Stimulated activated CD4-positive, alpha-beta T cell treated with anti-CD3 and anti-CD28 coated beads, Interleukin-1b, Interleukin-23, amount 100 ng/mL, for 24 hours (primary cell): ENCODE measurements at places on chromosomes 6 and 20.

- DNase-seq, result no peak
Observed at GRCh38 chr6:127385668-127386430, 42.4 kb upstream of the ECHDC1 start.

DNA sequence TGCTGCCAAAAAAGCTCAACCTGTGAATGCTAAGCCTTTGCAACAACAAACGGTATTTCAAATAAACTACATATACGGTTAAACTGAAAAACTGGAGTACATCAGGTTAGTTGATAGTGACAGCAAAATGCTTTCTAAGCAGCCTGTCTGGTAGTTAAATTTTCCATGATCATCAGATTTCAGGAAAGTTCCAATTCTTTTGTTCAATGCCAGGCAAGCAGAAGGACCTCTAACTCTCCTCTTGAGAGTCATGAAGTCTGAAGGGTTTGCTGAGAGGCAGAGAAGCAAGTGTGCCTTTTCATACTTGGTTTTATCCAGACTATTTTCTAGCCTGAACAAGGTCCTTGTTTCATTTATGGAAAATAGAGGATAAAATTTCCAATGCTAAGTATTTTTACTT lies 4.5 kb downstream of the FLRT3 start:
- DNase-seq, result no peak

DNA sequence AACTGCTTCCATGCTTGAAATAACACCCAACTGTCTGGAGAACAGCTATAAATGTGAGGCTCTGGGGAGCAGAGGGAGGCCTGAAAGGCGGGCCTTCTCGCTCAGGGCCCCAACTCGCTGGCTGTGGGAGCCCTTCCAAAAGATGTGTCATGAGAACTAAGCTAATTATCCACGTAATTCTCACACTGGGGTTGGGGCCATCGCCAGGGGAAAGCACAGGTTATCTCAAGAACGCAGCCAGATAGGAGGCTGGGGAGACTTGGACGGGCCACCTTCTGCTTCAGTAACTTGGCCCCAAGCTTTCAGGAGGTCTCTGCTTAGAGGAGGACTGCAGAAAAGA lies 1.6 kb downstream of the PXDC1 start:
- no peak for DNase-seq

DNA sequence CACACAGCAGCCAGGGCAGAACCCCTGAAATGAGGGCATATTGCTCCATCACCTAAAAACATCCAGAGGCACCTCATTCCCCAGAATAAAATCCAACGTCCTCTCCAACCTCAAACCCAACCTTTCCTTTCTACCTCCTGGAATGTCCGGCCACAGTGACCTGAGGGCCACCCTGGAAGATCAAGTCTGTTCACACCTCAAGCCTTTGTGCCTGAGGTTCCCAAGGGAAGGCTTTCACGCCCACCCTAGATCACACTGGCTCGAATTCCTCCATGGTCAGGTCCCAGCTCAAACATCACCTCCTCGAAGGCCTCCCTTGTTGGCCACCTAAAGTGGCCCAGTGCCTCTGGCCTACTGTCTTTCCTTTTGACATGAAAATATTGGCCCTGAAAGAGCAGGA lies 88.9 kb downstream of the ZMYND8 start:
- DNase-seq, result no peak

- DNase-seq, result no peak
Observed at GRCh38 chr6:134464690-134465411, 146.9 kb upstream of the SGK1 start.

DNA sequence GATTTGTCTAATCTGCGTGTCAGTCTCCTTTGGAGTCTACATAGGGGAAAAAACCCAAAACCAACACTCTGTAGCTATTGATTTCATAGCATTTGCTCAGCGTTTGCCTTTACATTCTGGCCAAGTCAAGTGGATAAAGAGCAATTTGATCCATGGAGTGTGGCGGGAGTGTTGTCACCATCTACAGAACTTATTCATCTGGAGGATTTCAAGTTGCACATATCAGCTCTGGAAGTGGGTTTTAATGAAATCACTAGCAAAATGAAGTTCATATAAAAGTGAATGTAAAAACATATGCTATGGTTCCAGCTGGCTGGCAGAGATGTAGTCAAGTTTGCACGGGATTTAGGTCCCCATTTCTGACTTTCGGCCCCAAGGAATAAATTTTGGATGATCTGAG lies 219.7 kb upstream of the SUPT3H start:
- no peak for DNase-seq

- no peak for DNase-seq
Observed at GRCh38 chr6:154653853-154654252, 79.4 kb upstream of the SCAF8 start.

DNA sequence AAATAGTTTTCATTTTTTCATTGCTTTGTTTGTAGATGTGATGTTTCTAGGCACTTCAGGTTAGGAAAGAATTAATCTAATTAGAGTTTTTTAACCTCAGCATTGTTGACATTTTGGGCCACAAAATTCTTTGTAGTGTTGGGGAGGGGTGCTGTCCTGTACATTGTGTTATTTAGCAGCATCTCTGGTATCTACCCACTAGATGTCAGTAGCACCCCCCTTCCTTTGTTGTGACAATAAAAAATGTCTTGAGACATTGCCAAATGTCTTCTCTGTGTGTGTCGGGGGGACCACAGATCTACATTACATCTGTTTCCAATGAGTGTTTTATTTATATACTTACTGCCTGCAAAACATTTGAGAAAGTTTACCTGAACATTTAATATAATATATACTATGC lies 45.6 kb downstream of the EYA4 start:
- DNase-seq, result no peak

GRCh38 chr6:33897189-33897780 lies 93.5 kb upstream of the MLN start:
- no peak for DNase-seq

GRCh38 chr6:3919130-3919628 lies 70.0 kb downstream of the FAM50B start:
- no peak for DNase-seq

- DNase-seq, result no peak
Observed at GRCh38 chr6:168725802-168726201, 284.8 kb downstream of the SMOC2 start.

GRCh38 chr20:54385746-54386145 lies 89.6 kb upstream of the DOK5 start:
- DNase-seq, result no peak

DNA sequence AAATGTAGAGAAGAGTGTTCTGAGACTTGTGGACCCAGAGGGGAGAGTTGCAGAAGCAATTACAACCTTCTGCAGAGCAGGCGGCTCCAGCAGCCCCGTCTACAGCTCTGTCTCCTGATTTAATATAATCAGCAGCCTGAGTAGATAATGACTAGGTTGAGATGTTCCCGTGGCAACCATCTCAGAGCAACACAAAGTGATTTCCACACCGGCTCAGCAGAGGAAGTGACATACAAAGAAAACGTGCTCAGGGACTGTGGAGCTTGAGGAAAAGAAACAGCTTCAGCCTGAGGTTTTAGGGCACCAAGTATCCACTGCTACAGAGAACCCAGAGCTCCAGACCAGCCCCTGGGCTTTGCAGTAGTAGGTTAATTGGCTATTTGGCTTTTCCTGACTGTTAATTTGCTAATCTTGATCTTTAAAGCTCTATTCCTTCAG lies 136.4 kb downstream of the MTFR2 start:
- DNase-seq, result no peak
